ENCODE measurements at places on chromosomes 5 and 9.

DNA sequence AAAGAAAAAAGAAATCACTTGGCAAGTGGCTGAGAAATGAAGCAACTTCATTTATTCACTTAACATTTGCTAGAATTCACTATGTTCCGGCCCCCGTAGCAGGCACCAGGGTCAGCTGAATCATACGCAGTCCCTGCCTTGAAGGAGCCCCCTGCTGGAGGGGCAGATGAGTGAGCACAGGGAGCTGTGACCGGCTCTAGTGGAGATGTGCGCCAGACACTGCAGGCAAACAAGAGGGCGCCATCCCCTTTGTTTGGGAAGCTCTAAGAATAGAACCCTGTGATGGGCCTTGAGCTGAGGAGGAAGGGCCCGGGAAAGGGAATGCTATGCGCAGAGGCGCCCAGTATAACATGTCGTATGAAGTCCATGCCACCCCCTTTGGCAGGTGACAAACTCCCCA lies 20.2 kb upstream of the RPL26L1 start:
- DNase-seq, result peak; percentile 62

DNA sequence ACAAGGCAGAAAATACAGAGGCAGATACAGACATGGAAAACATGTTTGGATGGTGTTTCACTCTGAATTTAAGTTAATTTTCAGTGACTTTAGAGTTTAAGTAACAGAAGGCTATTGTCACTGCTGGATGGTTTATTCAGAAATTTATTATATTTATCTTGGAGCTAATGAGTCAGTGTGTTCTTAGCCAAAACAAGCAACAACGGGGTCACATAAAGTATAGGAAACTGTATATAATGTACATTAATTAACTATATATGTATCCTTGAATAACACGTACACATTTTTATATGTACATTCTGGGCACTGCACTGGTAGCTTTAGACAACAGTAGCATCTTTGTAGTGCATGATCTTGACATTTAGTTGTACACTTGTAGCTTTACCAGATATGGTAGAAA lies 30.7 kb downstream of the CYLC2 start:
- no peak for DNase-seq

- no peak for DNase-seq
These were observed 5.7 kb upstream of the CHD1 start for GRCh38 chr5:98934546-98934945.

GRCh38 chr5:169906745-169907649 lies 73.3 kb downstream of the INSYN2B start:
- DNase-seq, result no peak

GRCh38 chr5:64874753-64875152 lies 106.0 kb downstream of the CWC27 start:
- no peak for DNase-seq

GRCh38 chr9:70413464-70413798 lies 1.0 kb downstream of the KLF9 start:
- peak; percentile 51 for DNase-seq

GRCh38 chr5:120735076-120735475 lies 271.0 kb downstream of the PRR16 start:
- DNase-seq, result no peak

GRCh38 chr9:12625844-12626243 lies 67.3 kb upstream of the TYRP1 start:
- DNase-seq, result no peak

- no peak for DNase-seq
These were observed 11.1 kb upstream of the CEP72 start for GRCh38 chr5:600886-601541.

DNA sequence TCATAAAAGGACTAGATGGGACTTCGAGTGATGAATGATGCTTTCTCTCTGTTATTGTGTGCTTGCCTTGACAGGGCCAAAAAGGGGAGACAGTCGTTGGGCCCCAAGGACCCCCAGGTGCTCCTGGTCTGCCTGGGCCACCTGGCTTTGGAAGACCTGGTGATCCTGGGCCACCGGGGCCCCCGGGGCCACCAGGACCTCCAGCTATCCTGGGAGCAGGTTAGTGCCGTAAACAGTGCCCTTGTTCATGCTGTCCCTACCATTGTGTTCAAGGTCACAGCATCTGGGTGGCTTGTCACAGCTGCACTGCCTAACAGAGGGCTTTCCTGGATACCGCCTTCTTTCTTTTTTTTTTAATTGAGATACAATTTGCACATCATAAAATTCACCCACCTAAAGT lies 48.7 kb upstream of the TGFBR1 start:
- DNase-seq, result no peak

GRCh38 chr9:69036309-69036708 lies 757 bp downstream of the FXN start:
- peak; percentile 40 for DNase-seq

- no peak for DNase-seq
These were observed 3.5 kb downstream of the HEMGN start for GRCh38 chr9:97934321-97935115.

DNA sequence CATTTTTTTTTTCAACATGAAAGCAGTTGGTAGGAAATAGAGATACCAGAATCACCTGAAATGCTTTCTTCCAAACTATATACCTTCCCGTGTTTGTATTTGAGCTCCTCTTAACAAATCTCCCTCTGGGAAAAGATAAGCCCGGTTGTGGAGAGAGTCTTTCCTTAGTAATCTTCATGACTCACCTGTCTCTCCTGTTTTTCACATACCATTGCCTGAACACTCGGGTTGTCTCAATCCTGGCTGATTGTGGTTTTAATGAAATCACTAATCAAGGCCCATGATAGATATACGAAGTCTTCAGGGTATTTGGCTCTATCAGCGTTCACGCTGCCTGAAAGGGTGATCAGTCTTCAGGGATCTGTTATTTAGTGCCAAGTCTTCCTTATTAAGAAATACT lies 136.7 kb downstream of the MAN2A1 start:
- no peak for DNase-seq

- no peak for DNase-seq
These were observed 3.1 kb downstream of the C5orf63 start for GRCh38 chr5:127070243-127070642.

DNA sequence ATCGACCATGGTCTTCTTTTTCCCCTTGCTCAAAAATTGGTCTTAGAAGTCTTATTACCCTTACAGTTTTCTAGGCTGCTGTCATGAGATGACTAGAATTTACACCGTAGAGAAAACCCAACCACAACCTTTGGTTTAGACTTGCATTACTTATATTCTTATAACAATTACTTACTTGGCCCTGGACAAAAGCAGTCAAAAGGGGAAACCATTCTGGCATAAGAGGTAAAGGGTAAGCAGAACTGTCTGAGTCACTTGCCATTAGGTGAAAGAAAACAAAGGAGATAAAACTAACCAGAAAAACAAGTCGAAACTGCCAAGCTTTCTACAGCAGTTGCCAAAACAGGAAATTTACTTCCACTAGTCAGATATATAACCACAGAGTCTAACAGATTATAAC lies 17.9 kb downstream of the TMEM245 start:
- no peak for DNase-seq

DNA sequence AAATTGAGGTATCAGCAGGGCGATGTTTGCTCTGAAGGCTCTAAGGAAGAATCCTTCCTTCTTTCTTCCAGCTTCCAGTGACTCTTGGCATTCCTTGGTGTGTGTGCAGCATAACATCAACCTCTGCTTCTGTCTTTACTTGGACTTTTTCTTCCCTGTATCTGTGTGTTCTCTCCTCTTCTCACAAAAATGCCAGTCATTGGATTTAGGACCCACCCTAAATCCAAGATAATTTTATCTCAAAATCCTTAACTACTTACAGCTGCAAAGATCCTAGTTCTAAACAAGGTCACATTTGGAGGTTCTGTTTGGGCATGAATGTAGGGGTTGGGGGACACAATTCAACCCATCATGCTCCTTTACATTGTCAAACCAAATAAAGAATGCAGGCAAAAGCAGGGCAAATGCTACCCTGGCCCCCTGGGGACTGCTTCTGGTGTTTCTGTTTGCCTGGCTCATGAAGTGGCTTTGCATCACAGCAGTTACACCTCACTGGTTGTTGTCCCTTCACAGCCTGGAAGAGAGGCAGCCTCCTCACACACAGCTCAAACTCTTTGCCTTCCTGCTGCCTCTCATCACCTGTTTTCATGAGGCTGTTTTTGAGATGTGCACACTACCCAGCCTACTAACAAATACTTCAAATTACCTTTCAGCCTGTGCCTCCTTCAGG lies 64.8 kb upstream of the PLCXD3 start:
- no peak for DNase-seq

- no peak for DNase-seq
These were observed 13.5 kb upstream of the NRARP start for GRCh38 chr9:137315581-137316011.

GRCh38 chr9:138075961-138076649 lies 198.5 kb downstream of the CACNA1B start:
- no peak for DNase-seq

GRCh38 chr9:4174546-4175175 lies 125.2 kb downstream of the GLIS3 start:
- no peak for DNase-seq

- DNase-seq, result no peak
These were observed 321.0 kb downstream of the AGTPBP1 start for GRCh38 chr9:85420750-85421149.

- no peak for DNase-seq
These were observed at the start of gene KCNIP1 for GRCh38 chr5:170503990-170504596. Gene KCNIP1 (plus strand): TSS chr5:170504020.

DNA sequence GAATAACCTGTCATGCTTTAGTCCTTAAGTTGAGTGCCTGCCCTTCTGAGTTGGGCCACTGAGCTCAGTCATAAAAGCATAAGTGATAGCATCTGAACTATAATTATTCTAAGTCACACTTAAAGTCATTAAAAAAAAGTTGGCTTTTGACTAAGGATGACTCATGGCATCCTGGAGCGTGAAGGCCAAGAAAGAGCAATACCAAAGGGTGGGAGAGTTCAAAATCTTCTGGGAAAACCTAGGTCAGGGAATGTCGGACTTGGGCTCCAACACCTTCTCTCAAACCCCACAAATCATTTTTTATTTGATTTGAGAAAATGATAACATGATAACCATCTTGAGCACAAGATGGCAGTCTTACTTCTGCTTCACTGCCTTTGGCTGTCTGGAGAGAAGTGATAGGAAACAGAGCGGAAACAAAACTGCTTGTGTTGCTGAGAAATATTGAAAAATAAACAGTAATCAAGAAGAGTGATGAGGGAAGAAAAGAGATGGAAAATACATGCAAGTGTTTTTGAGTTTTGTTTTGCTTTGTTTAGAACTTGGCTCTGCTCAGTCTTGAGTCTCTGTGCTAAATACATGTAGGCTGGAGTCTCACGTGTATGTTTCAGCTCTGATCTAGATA lies 16.9 kb upstream of the NTRK2 start:
- DNase-seq, result no peak

DNA sequence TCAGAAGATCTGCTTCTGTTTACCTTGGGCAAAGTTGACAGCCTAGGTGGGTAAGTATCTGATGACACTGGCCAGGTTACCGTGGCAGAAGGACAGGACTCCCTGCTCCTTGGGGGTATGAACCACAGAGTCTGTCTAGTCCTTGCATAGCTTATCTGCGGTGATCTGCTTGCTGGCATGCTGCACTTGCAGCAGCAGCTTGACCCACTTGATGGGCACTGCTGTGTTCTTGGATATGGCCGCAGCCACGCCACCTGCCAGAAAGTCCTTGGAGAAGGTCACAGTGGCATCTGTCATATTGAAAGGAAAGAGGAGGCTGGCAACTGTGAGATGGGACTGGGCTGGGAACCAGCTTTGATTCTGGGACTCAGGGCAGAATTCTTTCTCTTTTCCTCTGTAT lies 35.9 kb upstream of the POC5 start:
- DNase-seq, result no peak

GRCh38 chr5:6676702-6677101 lies 36.5 kb upstream of the TENT4A start:
- DNase-seq, result no peak

DNA sequence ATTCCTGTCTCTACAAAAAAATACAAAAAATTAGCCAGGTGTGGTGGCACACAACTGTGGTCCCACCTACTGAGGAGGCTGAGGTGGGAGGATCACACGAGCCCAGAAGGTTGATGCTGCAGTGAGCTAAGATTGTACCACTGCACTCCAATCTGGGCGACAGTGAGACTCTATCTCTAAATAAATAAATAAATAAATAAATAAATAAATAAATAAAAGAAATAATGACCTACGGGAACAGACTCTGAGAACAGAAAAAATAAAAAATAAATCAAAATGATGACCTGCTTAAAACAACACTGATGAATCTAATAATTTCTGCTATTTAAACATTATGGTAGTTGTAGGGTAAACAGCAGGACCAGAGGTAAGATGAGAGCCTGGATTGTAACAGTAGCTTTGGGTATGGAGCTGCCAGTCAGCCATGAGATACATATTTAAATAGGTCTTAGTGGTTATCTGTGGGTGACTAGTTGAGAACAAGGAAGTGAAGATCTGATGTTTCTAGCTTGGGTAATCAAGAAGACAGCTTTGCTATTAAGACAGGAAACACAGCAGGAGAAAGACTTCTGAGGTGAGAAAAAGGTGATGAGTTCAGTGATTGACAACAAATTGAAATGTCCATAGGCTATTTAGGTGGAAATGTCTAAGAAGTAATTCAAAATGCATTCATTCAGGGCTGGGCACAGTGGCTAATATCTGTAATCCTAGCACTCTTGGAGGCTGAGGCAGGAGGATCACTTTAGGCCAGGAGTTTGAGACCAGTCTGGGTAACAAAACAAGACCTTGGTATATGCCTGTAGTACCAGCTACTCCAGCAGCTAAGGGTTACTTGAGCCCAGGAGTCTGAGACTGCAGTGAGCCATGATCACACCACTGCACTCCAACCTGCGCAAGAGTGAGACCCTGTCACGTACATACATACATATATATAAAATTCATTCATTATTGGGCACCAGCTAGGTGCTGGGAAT lies 11.0 kb downstream of the RNF145 start:
- DNase-seq, result no peak

DNA sequence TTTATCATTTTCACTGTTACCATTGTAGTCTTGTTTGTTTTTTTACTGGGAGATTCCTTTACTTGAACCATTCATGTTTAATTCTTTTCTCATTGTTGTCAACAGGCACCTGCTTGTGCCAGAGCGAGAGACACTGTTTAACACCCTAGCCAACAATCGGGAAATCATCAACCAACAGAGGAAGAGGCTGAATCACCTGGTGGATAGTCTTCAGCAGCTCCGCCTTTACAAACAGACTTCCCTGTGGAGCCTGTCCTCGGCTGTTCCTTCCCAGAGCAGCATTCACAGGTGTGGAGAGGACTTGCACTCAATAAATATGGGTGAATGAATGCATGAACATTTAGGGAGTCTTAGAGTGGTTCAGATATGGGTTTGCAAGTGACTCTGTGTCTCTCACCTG lies 37.5 kb downstream of the NUP214 start:
- no peak for DNase-seq
